ENCODE measurements at places on chromosomes 1 and 21.

- DNase-seq = peak; percentile 64
These were observed 27.8 kb upstream of the CD84 start for GRCh38 chr1:160607011-160607671.

DNA sequence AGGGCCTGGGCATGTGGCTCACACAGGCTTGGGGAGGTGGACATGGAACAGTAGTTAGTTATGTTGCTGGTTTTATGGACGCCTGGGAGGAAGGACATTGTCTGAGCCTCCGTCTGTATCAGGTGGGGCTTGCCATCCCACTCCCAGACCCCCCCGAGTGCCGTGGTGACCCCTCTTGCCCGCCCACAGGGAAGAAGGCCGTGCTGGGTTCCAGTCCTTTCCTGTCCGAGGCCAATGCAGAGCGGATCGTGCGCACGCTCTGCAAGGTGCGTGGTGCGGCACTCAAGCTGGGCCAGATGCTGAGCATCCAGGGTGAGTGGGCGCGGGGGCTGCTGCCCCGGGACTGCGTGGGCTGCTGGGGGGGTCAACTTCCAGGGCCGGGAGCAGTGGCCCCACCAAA, 41.7 kb downstream of the COQ8A start:
- no peak for DNase-seq

DNA sequence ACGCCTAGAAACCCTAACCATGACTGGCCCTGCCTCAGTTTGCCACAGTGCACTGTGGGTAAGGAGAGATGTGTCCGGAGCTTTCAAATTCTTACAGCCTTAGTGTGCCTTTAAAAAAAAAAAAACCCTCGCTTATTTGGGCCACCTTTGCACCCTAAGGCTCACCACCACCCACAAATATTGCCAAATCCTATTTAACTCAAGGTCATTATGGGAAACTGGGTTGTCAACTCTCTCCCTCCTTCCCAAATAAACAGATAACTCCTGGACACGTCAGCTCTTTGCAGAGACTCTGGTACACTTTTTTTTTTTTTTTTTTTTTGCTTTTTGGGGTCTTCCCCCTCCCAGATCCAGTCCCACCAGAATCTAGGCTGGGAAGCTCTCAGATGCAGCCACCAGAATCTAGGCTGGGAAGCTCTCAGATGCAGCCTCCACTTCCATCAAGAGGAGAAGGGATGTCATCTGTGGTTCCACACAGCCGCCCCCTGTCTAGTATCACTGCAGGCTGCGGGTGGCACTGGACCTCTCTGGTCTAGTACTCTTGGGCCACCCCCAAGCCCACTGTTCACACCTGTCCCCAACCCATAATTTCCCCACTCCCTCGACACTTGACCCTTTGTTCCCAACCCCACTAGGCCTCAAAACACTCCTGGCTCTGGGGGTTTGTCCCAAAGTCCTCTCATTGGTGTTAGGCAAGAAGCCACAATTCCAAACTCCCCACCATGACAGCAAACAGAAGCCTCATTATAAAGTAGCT, 3.4 kb downstream of the DHRS3 start:
- DNase-seq = no peak

DNA sequence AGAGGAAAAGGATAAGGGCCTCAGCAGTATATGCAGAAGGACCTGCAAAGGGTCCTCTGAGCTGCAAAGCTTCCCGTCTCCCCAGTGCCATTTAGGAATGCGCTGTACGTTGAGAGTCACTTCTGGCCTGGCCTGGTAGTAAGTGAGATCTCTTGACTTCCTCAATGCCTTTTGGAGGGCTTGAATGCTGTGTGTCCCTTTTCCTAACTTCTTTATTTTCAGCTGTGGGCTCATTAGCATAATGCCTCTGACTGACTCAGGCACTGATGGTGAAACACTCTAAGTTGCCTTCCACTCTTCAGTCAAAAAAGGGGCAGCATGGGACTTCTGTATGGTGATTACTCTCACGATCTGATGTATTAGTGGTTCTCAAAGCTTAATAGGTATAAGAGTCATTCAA, 49.9 kb downstream of the XCL1 start:
- no peak for DNase-seq

DNA sequence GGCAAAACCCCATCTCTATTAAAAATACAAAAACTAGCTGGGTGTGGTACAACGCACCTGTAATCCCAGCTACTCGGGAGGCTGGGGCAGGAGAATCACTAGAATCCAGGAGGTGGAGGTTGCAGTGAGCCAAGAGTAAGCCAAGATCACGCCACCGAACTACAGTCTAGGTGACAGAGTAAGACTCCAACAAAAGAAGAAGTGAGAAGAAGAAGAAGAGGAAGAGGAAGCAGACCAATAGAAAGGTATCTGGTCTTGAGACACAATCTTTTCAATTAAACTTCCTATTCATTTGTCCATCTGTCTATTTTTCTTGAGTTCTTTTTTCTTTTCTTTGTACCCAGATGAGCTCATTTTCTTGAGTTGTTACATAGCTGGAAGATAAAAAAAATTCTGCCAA, 55.7 kb upstream of the ACADM start:
- no peak for DNase-seq

DNA sequence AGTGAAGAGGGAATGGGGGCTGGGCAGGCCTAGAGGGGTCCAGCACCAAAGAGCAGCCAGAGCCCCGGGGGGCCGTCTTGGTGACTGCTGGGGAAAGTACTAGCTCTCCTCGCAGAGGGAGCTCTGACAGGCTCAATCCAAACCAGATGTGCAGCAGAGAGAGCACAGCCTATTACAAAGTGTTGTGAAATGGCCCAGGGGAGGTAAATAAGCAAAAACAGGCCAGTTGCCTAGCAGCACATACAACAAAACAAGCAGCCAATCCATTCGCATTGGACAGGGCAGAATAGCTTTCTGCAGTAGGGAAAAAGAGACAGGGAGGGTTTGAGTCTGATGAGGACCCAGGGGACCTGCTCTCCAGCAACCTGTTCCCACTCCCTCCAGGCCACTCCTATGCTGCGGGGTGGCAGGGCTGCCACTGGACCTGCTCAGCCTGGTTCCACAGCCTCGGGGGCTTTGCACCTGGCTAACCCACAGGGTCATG, 239.6 kb upstream of the FGGY start:
- peak; percentile 98 for DNase-seq

DNA sequence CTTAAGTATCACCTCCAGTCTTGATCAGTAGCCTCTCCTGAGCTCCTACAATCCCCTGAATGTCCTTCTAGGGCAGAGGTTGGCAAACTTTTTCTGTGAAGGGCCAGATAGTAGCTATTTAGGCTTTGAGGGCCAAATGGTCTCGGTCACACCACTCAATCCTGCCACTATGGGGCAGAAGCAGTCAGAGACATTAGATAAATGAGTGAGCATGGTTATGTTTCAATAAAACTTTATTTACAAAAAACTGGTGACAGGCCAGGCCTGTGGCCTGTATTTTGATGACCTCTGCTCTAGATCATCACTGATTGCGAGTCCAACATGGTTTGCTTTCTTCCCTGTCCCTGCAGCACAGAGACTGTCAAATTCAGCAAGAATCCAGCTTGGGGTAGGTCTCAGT, 36.3 kb downstream of the LRP8 start:
- no peak for DNase-seq

GRCh38 chr1:244171241-244171985, 120.3 kb downstream of the ZBTB18 start:
- DNase-seq = no peak

- DNase-seq = peak; percentile 63
These were observed 236.2 kb downstream of the NFIA start for GRCh38 chr1:61318319-61319125.

DNA sequence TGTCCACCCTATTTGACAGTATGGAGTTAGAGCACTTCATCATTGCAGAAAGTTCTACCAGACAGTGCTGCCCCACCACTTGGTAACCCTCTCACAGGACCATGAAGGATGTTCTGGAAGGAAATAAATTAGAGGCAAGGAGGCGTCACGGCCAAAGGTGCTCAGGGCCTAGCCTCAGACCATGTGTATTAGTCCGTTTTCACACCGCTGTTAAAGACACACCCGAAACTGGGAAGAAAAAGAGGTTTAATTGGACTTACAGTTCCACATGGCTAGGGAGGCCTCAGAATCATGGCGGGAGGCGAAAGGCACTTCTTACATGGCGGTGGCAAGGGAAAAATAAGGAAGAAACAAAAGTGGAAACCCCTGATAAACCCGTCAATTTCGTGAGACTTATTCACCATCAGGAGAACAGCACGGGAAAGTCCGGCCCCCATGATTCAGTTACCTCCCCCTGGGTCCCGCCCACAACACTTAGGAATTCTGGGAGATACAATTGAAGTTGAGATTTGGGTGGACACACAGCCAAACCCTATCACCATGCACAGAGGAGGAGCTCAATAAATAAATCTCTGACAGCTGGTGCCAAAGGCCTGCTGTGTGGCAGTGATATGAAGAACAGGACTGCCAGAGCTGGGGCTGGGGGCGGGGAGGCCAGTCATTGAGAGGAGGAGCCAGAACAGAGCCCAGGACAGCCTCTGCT, 75.8 kb downstream of the FHAD1 start:
- DNase-seq = no peak

DNA sequence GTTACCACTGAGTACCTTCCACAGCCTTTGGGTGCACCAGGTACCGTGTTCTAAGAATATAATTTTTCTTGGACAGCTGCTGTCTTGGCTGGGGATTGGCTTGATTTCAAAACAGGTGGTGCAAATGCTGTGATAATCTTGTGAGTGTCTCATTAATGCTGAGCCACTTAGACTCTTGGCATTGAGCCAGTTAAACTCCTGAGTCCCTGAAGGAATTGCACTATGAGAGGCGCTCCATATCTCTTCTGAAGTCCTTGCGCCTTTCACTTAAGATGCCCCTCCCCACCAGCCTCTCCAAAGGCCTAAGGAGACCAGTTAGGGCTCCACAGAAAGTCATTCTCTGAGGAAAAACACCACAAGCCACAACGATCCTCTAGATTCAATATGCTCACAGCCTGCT, 51.0 kb downstream of the BACH1 start:
- no peak for DNase-seq

- DNase-seq = no peak
These were observed 200.4 kb upstream of the FGGY start for GRCh38 chr1:59096501-59096900.

DNA sequence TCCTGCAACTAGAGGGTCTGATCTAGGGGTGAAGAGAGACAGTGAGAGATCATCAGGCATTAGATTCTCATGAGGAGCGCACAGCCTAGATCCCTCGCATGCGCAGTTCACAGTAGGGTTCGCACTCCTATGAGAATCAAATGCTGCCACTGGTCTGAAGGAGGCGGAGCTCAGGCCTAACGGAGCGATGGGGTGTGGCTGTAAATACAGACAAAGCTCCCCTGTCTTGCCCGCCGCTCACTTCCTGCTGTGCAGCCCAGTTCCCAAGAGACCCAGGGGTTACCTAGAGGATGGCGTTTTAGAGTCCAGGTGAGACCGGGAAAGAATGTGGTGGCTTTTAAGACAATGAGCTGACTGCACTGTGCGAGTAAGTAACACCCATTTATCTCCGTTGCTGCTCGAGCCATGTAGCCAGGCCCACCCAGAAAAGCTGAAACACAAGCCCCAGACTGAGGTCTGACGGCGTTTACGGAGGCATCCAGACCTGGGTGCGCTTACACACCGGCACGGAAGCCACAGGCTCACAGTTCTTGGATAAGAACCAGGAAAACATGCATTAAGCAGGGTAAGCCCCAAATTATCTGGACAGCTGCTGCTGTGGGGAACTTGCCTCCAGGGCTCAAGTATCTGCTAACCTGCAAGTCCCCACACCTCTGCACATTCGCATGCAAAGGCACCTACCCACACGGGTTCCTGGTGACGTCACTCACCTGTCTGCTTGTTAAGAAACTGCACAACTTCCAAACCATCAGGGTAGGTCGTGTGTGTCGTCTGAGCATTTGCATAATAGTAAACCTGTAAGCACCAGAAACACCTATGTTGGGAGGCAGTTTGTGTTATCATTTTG, 12.5 kb downstream of the TCP10L start:
- no peak for DNase-seq

DNA sequence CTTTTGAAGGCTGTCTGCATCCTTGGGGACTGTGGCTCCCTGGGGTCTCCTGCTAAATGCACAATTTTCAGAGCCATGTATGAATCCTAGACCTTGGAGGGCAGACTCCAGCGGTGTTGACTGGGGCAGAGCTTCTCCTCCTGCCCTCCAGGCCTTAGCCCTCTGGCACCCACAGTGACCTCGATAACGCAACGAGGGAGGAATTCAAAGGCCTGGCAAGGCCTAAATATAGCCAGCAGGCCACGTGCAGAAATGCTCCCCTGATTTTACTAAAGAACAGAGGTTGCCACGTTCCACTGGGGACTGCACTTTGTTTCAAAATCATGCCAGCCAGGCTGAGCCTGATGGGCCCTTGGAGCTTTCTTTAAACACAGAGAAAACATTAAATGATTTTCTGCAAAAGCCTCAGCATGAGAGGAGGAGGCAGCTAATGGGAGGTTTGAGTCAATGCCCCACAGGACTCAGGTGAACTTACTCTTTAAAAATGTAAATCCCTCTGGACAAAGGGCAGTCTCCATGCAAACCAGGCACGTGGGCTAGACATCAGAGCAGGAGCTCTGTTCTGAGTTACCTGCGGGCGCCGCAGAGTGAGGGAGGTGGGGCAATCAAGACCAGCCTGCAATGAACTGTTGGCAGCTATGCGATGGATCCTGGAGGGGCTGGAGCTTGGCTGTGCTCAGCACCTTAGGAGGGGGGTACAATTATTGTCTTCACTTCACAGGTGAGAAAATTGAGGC, 28.0 kb downstream of the GRIK3 start:
- no peak for DNase-seq

GRCh38 chr1:30449003-30449402, 274.4 kb downstream of the MATN1 start:
- DNase-seq = no peak

GRCh38 chr1:165444897-165445370, at the start of gene RXRG:
Gene RXRG, minus strand, starts transcription at chr1:165445126. Its CDS starts 233 bp downstream, at chr1:165444893.
- peak; percentile 7 for DNase-seq

DNA sequence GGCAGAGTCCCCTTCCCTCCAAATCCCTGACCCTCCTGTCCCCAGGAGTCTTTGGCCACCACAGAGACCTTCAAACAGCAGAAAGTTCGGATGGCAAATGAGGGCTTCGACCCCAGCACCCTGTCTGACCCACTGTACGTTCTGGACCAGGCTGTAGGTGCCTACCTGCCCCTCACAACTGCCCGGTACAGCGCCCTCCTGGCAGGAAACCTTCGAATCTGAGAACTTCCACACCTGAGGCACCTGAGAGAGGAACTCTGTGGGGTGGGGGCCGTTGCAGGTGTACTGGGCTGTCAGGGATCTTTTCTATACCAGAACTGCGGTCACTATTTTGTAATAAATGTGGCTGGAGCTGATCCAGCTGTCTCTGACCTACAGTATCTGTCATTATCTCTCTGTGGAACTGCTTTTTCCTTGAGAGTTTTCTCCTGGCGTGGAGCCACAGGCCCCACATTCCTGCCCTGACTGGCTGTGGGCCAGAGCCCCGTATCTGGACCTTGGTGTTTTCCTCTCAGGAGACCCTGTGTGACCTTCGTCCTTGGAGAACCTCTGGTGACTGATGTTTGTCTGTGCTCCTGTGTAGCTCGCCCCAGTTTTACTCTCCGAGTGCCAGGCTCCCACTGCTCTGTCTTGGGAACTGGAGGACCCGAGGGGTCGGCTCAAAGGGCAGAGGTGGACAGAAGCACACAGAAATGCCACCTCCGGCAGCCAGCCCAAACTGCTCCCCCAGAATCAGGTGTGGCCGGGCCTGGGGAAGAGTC, 4.8 kb downstream of the SLC27A3 start:
- DNase-seq = no peak

GRCh38 chr1:15425958-15426357, 12.3 kb upstream of the CTRC start:
- no peak for DNase-seq

- DNase-seq = no peak
These were observed 24.9 kb downstream of the DIP2A start for GRCh38 chr21:46483300-46484295.

- DNase-seq = no peak
These were observed 8.9 kb downstream of the SLC6A17 start for GRCh38 chr1:110159168-110159567.
